ENCODE measurements at places on chromosomes 3 and 15.

GRCh38 chr3:193190146-193190786, 50.8 kb upstream of the PLAAT1 start:
- DNase-seq: no peak

DNA sequence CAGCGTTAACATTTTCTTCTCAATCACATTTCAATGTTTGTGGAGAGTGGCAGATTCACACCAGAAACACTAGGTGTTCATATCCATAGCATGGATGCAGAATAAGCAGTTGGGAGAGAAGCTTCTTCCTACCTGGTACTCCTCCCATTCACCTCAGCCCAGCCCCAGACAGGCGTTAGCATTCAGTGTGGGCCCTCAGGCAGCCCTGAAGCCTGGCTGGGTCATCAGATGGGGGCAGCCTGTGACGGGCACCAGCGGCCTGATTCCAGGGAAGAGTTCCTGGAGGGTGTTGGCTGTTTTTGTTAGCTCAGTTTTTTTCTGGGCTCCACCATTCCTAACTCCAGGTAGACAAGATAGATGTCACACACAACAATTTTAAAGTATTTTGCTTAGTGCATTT, 31.1 kb downstream of the APH1B start:
- DNase-seq: no peak

DNA sequence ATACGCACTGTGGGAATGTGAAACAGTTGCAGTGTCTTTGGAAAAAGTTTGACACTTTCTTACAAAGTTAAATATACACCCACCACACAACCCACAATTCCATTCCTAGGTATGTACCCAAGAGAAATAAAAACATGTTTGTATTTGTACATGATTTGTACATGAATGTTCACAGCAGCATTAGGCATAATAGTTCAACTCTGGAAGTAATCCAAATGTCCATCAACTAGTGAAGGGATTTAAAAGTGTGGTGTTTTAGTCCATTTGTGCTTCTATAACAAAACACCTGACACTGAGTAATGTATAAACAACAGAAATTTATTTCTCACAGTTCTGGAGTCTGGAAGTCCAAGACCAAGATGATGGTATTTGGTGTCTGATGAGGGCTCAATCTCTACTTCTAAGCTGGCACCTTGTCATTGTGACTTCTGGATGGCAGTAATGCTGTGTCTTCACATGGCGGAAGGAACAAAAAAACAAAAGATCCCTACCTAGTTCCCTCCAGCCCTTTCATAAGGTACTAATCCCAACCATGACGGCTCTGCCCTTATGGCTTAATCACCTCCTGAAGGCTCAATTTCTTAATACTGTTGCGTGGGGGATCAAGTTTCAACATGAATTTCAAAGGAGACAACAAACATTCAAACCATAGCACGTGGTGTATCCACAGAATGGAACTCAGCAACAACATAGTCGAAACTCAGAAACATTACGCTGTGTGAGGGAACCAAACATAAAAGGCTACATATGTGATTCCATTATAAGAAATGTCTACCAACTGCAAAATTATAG, 120.5 kb downstream of the AQP9 start:
- no peak for DNase-seq

- DNase-seq: no peak
Observed at GRCh38 chr3:14346642-14347041, 55.8 kb upstream of the SLC6A6 start.

GRCh38 chr15:35301088-35301487, 216.0 kb upstream of the NANOGP8 start:
- DNase-seq: no peak

DNA sequence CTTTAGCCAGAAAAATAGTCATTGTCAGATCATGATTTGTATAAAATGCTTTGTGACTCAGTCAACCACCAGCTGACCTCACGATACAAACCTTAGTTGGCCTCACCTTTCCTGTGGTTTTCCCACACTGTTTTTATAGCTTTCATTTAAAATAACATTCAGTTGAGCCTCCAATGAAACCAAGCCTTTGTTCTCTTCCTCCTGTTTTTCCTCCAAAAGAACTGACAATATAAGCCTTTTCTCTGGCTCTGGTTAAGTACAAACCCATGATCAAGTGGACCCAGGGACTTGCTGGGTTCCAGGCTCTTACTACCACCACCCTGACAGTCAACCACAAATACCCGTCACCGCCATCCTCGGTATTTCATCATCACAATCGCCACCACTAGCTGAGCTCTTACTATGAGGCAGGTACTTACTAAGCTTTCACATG, 81.7 kb downstream of the TAMM41 start:
- no peak for DNase-seq

Measured in CD4-positive, alpha-beta T cell treated with Interleukin-1 beta for 1 hour (primary cell).